ENCODE measurements at places on chromosomes 4 and X.

DNA sequence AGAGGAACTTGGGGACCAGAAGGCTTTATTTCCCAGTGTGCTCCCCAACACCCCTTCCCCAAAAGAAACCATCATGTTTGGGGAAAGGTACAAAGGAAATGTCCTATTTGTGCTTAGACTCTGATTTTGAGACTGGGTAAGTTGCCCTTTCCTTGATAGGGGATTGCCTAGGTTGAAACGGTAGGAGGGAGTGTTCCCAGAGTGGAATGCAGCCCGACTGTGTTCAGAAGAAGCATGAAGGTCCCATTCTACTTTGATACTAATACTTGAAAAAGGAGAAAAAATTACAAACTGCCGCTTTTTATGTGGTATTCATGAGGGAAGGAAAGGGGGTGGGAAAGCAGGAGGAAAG lies 32.4 kb upstream of the TMEM131L start:
- DNase-seq, result no peak

DNA sequence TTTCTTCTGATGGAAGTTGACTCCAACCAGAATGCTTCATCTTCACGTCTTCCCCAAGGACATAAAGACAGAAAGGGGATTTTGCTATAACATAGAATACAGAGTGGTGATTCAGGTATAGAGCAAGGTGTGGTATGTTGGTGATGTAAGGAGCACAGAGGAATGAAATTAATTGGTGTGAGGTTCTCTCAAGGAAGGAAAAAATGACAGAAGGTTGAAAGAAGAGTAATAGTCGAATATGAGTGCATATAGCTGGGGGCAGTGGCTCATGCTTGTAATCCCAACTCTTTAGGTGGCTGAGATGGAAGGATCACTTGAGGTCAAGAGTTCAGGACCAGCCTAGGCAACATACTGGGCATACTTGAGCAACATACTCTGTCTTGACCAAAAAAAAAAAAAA lies 20.1 kb downstream of the KIAA0232 start:
- DNase-seq, result no peak

- no peak for DNase-seq
Measured at GRCh38 chrX:100710816-100711215, 21.1 kb downstream of the SYTL4 start.

GRCh38 chr4:137659431-137659830 lies 127.1 kb upstream of the PCDH18 start:
- no peak for DNase-seq

GRCh38 chrX:4925911-4926310 lies 1212.5 kb upstream of the PRKX start:
- no peak for DNase-seq

DNA sequence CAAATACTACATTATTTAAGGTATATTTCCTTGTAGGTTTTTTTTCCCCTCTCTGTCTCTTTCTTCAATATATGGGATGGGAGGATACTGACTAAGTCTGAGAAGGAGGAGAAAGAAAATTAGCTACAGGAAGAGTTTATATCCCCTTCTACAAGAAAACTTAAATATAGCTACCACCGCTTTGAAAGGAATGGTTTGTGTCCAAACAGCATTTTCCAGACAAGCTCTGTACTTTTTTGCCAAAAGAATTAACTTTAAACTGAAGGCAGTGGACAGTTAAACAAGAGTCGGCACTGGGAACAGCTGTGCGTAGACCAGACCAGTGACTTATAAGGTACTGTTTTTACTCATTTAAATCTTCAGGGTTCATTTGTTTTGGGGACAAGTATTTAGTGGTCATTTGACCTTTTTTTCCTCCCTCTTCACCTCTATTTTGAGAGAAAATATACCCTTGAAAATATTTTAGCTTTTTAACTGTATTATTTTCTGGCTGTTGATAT lies 303.7 kb downstream of the ARHGAP24 start:
- DNase-seq, result no peak

DNA sequence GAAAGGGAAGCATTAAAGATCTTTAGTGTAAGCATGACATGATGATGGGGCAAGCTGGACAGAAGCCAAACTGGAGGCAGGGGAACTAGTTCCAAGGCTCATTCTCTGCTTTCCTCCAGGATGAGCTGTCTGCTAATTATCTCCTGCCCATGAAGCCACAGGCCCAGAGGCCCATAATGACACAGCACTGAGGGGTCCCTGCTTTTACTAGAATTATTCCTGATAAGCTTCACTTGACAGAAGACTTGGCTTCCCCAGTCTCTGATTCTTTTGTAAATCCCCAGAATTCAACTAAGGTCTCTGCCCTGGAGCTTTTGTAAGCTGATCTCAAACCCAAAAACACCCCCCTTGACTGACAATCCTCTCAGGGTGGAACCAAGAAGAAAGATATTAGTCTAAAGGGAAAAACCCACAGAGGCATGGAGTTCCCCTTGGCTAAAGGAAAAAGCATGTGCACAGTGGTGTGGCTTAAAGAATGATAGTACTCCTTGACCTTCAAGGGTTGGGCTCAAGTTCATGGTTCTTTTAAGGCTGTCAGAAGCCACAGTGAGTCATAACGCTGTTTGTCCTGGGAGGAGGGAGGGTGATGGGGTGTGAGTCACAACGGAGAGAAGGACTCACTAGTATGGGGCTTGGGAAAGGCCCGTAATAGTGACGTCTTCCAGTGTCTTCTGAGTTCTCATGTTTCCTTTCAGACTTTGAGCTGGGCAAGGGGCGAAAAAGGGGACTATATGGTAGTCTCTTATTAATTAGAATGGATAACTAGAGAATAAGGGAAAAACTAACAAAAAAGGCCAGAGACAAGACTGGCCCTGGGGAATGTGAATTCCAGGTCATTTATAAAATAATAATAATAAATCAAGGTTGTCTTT lies 146.0 kb upstream of the CPEB2 start:
- no peak for DNase-seq

DNA sequence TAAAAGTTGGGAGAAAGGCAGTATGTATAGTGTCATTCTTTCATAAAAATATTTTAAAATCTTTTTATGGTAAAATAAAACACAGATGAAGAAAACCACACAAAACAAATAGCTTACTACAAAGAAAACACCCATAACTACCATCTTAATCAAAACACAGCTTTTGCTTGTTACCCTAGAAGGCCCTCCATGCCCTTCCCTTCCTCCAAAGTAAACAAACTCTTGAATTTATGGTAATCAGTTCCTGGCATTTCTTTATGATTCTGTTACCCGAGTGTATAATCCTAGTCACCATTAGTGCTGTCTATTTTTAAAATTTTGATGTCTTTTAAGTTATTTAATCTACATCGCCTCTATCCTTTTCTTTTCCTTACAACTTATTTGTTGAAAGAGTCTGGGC lies 170.9 kb downstream of the APBB2 start:
- DNase-seq, result no peak

GRCh38 chrX:12753366-12753765 lies 37.8 kb upstream of the PRPS2 start:
- DNase-seq, result no peak

All from NCI-H146 (cell line).